ENCODE measurements at places on chromosomes 1 and 21.

GRCh38 chr1:151807131-151807530 lies 1.9 kb upstream of the LINGO4 start:
- no peak for DNase-seq

- DNase-seq, result no peak
Measured at GRCh38 chr1:43533584-43533983, 2.9 kb downstream of the PTPRF start.

GRCh38 chr1:1019122-1019999 lies 559 bp upstream of the AGRN start:
- peak; percentile 70 for DNase-seq

GRCh38 chr21:44654576-44655175 lies at the start of gene KRTAP12-4:
TSS of gene KRTAP12-4 (minus strand) at chr21:44654659. CDS start at chr21:44654614, 45 bp downstream.
- DNase-seq, result no peak

DNA sequence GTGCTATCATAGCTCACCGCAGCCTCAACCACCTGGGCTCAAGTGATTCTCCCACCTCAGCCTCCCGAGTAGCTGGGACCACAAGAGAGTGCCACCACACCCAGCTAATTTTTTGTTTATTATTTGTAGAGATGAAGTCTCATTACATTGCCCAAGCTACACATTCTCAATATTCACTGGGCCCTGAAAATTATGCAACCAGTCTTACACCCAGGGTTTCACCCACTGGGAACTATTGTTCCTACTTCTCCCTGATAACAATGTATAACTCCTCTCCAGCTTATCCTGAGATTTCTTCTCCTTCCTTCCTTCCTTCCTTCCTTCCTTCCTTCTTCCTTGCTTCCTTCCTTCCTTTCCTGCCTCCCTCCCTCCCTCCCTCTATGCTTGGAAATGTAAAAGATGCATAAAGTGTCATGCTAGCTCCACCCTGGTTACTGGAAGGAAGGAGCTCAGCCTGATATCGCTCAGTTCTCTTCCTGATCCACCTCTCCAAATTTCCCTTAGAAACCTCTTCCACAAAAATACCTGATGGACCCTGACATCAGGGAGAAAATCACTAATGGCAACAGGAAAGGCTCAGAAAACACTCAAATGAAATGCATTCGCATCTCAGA lies 11.2 kb upstream of the VSIG8 start:
- DNase-seq, result no peak

DNA sequence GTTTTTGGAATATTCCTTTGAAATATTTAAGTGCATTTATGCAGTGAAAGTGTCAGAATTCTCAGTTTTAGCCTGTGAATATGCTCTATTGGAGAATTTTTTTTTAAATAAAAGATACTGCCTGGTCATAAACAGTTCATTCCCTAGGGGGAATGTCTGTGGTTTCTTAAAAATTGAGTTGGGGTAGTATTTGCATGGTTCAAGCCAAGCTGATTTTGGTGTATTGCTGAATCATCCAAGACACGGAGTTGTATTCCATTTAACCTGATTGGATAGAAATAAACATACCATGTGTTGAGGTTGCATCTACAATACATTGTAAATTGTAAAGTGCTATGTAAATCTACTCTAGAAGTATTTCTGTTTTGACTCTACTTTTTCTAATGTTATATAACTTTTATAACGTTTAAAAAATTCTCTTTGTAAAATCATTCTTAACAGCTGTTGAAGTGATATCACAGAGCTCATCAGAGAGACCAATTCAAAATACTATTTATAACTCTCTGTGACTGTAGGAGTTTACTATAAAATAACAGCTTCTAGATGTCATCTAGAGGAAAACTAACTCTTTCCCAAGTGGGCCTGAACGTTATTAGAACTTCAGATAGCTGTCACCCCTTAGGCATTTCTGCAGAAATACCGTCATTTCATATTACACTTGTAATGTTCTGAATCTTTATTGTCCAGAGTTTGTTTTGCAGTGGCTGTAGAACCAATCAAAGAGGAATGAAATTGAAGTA lies 199.1 kb downstream of the USP25 start:
- no peak for DNase-seq

DNA sequence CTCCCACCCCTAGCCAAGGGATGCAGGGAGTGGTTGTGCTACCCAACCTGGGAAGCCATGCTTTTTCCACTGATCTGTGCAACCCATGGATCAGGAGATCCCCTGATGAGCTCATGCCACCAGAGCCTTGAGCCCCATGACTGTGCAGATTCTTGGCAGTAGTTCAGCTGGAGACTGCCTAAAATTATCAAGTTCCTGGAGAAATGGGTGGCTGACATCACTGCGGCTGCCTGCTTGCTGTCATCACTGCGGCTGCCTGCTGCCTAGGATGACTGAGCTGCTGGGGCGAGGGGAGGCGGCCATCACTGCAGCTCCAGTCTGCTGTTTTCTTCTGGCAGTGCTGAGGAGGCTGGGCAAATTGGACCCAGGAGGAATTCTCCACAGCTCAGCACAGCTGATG lies 159.2 kb downstream of the AGBL4 start:
- no peak for DNase-seq

DNA sequence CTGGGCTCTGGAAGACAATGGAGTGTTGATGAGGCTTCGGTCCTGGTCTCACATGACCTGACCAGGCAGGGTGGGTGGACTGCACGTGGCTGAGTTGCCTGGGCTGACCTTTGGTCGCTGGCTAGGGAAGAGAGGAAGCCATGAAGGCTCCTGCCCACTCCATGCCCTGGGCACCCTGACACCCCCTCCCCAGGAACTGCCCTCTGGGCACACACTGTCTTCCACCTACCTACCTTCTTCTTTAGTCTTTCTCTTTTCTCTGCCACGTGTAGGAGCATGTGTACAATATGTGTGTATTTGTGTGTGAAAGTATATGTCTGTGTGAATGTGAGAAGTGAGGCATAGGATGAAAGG lies 15.1 kb downstream of the POU3F1 start:
- DNase-seq, result no peak

DNA sequence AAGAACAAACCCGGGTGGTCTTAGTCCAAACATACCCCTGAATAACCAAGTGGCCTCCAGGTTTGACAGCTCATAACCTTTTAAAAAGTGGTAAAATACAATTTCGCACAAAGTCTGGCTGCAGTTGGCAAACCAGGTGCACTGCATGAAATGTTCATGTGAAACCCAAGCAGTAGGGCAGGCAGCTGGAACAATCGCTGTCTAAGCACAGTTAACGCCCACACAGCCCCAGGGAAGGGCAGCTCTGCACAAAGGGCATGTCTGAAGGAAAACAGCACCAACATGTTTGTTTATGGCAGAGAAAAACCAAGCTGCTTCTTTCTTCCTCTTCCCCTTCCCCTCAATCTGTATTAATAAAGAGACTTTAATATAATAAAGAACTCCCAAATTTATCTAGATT lies 49.5 kb downstream of the KIAA1614 start:
- no peak for DNase-seq

GRCh38 chr1:151859891-151860293 lies 6.4 kb upstream of the THEM5 start:
- no peak for DNase-seq

DNA sequence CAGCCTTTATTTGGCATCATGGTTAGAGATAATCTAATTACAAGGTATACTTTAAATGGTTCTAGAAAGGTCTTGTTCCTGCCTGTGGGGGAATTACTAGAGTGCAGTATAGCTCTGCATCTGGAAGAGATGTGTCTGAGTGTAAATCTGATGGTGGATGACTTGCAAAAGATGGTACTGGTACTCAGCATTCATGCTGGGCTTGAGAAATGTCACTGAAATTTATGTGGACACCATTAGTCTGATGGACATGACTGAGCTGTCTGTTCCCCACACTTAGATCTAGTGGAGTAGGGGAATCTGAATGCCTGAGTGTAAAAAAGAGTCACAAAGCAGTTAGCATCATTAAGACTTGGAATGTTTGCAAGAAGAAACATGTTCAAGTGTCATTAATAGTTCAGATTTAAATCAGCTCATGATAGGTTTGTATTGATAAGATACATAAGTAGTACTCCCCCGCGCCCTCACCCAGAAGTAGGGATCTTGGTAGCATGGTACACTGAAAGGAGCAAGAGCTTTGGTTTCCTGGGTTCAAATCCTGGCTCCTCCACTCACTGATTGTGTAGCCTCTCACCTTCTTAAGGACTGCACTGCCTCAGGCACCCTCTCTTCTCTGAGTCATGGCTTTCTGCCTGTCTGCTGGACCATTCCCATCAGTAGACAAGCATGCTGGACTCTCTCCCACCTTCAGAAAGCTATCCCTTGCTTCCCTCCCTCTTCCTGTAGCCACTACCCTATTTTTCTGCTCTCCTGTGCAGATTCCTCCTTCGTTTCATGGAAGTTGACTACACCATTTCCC lies 292.9 kb downstream of the NFIA start:
- DNase-seq, result no peak

GRCh38 chr1:109931189-109931731 lies 20.6 kb downstream of the CSF1 start:
- no peak for DNase-seq

DNA sequence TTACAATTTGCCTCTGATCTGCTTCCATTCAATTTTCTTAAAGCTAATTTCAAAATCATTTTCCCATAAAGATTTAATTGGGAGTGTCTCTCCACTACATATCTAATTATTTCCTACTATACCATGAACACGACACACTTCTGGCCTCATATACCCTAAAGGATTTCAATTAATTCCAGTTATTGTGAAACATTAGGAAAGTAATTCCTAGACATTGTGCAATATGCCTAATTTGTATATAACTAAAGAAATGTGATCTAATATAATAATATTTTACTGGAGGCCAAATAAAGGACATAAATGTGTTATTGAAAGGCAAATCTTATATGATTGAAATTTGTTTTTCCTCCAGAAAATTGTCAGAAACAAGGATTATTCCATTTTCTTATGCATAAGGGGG lies 727.2 kb upstream of the ADGRL2 start:
- DNase-seq, result no peak

- DNase-seq, result no peak
Measured at GRCh38 chr1:225712391-225712790, 59.5 kb upstream of the ENAH start.

- no peak for DNase-seq
Measured at GRCh38 chr1:198793714-198794113, 154.9 kb downstream of the PTPRC start.

GRCh38 chr1:98870959-98871903 lies 133.4 kb downstream of the PLPPR5 start:
- peak; percentile 6 for DNase-seq

GRCh38 chr1:212858461-212859265 lies 588 bp downstream of the FLVCR1 start:
- DNase-seq, result no peak

DNA sequence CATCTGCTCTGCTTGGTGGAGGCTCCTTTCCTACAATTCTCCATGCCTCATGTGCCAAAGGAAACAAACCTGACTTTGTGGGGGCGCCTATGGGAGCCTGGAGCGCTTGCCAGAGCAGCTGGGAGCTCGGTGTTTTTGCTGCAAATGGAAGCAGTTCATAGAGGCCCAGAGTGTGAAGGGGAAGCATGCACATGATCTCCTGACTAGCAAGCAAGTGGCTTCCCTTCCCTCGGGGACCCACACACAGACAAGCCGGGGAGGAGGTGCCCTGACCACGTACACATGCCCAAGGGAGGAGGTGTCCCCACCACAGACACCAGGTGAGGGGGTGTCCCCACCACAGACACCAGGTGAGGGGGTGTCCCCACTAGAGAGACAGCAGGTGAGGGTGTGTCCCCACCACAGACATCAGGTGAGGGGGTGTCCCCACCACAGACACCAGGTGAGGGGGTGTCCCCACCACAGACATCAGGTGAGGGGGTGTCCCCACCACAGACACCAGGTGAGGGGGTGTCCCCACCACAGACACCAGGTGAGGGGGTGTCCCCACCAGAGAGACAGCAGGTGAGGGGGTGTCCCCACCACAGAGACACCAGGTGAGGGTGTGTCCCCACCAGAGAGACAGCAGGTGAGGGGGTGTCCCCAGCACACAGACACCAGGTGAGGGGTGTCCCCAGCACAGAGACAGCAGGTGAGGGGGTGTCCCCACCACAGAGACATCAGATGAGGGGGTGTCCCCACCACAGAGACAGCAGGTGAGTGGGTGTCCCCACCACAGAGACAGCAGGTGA lies 106.8 kb downstream of the CRYAA start:
- no peak for DNase-seq

DNA sequence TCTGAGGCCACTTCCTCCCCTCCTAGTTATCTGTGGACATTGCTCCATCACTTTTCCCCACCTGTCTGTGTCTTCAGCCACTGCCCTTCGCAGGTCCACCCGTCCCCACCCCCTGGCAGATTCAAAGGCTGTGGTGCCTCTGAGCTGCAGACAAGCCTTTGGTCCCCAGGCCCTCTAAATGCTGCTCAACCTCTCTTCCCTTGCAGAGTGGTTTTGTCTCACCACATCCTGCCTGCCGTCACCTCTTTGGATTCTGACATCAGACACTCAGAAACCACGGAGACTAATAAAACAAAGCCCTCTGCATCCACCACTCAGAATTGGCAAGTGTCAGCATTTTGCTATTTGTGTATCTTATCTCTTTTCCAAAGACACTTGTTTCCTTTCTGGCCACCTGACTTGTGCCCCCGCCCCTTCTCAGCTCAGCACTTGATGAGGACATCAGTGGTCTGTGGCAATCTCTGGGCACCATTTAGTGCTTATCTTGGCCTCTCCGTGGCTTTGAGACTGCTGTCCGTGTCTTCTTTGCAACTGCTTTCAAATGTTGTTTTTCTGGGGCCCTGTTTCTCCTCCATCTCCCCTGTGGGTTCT lies 7.7 kb downstream of the CNIH3 start:
- peak; percentile 66 for DNase-seq

All from activated effector memory CD4-positive, alpha-beta T cell treated with Interleukin-2 at 50 U/mL for 16 hours (primary cell).